ENCODE measurements at places on chromosomes 5 and 9.
A peak's percentile ranks its signal among the peaks of the same experiment; 100 is the strongest.

DNA sequence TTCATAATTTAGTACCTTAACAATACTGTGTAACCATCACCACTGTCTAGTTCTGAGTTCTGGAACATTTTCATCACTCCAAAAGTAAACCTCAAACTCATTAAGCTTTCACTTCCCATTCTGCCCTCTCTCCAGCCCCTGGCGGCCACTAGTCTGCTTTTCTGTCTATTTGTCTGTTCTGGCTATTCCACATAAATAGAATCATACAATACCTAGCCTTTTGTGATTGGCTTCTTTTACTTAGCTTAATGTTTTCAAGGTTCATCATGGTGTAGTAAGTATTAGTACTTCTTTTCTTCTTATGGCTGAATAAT lies 138.7 kb downstream of the RAPGEF6 start:
- no peak for DNase-seq

DNA sequence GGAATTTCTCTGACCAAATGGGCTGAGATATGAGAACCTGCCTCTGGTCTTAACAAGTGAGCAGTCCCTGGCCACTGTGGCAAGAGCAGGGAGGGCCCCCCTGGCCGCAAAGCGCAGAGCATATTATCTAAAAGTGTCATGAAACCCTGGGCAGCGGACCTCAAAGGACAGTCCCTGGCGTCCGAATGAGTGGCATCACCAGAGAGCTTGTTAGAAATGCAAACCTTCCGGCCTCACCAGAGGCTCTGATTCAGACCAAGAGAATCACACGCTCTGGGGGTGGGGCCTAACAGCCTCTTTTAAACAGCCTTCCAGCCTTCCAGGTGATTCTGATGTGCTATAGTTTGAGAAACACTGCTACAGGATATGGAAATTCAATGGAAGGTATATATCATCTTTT lies 10.9 kb downstream of the PTPN3 start:
- DNase-seq, result no peak

DNA sequence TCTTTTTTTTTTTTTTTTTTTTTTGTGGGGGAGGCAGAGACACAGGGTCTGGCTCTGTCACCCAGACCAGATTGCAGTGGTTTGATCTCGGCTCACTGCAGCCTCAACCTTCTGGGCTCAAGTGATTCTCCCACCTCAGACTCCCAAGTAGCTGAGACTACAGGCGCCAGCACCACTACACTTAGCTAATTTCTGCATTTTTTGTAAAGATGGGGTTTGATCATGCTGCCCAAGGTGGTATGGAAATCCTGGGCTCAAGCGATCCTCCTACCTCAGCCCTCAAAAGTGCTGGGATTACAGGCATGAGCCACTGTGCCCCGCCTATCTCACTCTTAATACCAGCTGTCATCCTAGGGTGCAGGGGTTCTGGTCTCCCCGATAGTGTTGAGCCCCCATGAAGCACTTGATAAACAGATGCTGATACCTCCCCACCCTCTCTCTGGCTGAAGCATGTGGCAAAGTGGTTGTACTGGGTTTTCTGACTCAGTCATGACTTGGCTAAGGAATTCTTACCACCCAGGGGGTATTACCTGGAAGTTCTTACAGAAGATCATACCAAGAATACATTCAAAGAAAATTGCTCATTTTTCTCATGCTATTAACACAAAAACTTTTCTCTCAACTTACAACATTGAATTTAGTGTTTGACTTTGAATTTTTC lies 110.2 kb upstream of the DAPK1 start:
- DNase-seq, result no peak

DNA sequence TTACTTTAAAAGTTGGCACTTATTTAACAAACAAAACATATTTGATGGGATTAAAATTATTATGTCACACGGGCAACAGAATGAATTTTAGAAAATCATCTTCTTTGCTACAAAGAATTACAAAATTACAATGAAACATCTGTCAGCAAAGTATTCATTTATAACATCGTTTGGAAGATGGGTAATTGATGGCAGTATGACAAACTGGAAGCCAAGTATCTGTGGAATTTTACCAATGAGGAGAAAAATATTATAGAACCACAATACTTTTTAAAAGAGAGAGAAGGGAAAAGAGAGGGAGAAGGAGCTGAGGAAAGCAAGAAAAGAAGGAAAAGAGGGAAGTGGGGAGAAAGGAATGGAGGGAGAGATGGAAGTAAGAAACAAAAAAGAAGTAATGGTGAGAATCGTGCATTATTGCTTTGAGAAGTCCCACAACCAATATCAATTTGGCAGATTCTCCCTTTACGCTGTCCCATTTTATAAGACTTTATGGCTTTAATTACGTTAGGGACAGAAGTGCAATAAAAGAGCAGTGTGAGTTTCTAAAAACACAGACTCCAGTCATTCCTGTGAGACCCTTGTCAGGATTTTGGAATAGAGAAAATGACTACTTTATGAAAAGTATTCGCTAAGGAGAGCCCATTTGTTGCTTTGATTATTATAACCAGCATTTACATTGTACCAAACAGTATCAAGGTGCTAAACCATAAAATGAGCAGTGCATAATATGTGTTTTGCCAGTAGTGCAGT lies 76.7 kb downstream of the LURAP1L start:
- DNase-seq, result no peak

DNA sequence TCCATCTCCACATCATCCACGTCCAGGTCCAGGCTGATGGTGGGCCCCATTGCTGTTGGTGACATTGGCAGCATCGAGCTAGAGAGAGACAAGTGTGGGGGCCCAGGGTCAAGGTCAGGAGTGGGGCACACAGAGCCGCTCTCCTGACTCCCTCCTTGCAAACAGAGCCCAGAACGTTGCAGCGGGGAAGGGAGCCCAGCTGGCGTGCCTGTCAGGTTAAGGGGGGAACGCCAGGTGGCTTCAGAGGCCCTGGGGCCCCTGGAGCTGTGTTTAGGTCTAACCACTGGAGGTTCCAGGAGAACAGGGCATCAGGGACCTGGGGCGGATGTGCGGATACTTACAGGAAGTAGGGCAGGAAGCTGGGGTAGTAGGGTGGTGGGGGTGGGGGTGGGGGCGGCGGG lies 7.5 kb downstream of the RNF44 start:
- no peak for DNase-seq

- no peak for DNase-seq
These were observed 124.0 kb downstream of the ESM1 start for GRCh38 chr5:54861212-54861894.

- no peak for DNase-seq
These were observed 431.0 kb downstream of the ENC1 start for GRCh38 chr5:74209571-74209970.

DNA sequence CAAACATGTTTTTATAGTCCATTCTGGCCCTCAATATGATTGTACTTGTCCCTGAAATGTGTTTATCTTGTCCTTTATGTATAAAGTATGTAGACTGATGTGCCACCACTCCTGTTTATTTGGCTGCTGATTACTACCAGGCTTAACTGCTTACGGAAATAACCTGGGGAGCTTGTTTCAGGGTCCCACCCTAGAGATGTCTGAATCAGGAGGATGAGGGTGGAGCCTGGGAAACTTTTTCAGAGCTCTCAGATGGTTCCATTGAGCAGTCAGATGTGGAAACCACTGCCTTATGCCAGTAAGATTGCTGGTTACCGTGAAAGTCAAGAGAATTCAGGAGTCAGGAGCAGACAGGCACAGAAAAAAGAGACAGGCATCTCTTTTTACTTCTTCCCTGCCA lies 19.2 kb downstream of the SLC23A1 start:
- DNase-seq, result no peak

GRCh38 chr5:123559434-123559775 lies 47.4 kb downstream of the CSNK1G3 start:
- DNase-seq, result no peak

GRCh38 chr5:156552855-156553358 lies 225.9 kb downstream of the SGCD start:
- DNase-seq, result no peak

GRCh38 chr5:110255194-110255593 lies 471.3 kb downstream of the TMEM232 start:
- no peak for DNase-seq

GRCh38 chr5:18455521-18455920 lies 821.3 kb downstream of the TAF11L14 start:
- no peak for DNase-seq

GRCh38 chr9:28542928-28543327 lies 969.6 kb upstream of the C9orf72 start:
- DNase-seq, result no peak

GRCh38 chr5:19923742-19924141 lies 64.3 kb downstream of the CDH18 start:
- no peak for DNase-seq

GRCh38 chr9:91433180-91433579 lies 9.5 kb upstream of the NFIL3 start:
- peak; percentile 30 for DNase-seq

DNA sequence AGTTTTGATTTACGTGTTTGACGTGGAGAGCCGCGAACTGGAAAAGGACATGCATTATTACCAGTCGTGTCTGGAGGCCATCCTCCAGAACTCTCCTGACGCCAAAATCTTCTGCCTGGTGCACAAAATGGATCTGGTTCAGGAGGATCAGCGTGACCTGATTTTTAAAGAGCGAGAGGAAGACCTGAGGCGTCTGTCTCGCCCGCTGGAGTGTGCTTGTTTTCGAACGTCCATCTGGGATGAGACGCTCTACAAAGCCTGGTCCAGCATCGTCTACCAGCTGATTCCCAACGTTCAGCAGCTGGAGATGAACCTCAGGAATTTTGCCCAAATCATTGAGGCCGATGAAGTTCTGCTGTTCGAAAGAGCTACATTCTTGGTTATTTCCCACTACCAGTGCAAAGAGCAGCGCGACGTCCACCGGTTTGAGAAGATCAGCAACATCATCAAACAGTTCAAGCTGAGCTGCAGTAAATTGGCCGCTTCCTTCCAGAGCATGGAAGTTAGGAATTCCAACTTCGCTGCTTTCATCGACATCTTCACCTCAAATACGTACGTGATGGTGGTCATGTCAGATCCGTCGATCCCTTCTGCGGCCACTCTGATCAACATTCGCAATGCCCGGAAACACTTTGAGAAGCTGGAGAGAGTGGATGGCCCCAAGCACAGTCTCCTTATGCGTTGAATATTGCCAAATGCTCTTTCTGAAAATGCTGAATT lies 850 bp downstream of the RRAGA start:
- DNase-seq, result peak; percentile 36

DNA sequence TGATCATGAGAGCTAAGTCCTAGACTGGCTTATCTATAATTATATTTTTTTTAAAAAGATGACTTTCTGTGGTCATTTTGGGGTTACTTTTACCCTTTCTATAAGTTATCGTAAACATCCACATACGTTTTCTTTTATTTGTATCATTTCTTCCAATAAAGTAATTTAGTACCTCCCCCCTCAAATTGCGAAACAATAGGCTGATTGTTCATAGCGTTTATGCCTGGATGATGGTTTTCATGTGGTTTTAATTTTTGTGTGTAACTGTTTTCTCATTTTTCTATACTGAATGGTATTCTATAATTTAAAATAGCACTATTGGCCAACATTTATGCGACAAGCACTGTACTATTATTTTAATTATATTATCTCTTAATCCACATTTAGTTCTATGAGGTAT lies 44.5 kb downstream of the SMC5 start:
- no peak for DNase-seq

GRCh38 chr9:136902259-136902821 lies 16.0 kb downstream of the TRAF2 start:
- DNase-seq, result no peak

- no peak for DNase-seq
These were observed 42.8 kb downstream of the TEX10 start for GRCh38 chr9:100309992-100310391.
